ENCODE measurements at places on chromosomes 11 and 22. TPM values are rescaled to one million over a fixed set of nuclear protein-coding genes. Genes with fewer than 3 reads are reported as not detected.
A peak's percentile ranks its signal among the peaks of the same experiment; 100 is the strongest.

The RAB38 gene
- 2.5 TPM for polyA plus RNA-seq

- no peak for DNase-seq
- no peak overlapping the region for H3K27ac ChIP-seq
- H3K4me1 ChIP-seq: no peaks in the 10 kb centered on the region
- H3K27me3 ChIP-seq: no peaks in the 10 kb centered on the region
These were observed 75.5 kb downstream of the LUZP2 start for GRCh38 chr11:24572376-24572775.

The TYMP gene
- polyA plus RNA-seq: 24.8 TPM

The SLC25A18 gene
- not detected for polyA plus RNA-seq

GRCh38 chr11:9473408-9473807 is 12.6 kb downstream of the ZNF143 start:
- H3K27me3 ChIP-seq: no peaks in the 10 kb centered on the region
- H3K4me3 ChIP-seq: no peak overlapping the region
- no peaks in the 10 kb centered on the region for H3K4me1 ChIP-seq
- DNase-seq: no peak

The SOX10 gene
- not detected for polyA plus RNA-seq

- H3K4me3 ChIP-seq: no peak overlapping the region
- H3K27ac ChIP-seq: no peak overlapping the region
- peaks cover 3% of the 10 kb centered on the region for H3K27me3 ChIP-seq
- no peak for DNase-seq
- H3K4me1 ChIP-seq: peaks cover 13% of the 10 kb centered on the region
These were observed 40.0 kb upstream of the PRDM11 start for GRCh38 chr11:45106440-45106839.

The CRYBB2 gene
- polyA plus RNA-seq: not detected

DNA sequence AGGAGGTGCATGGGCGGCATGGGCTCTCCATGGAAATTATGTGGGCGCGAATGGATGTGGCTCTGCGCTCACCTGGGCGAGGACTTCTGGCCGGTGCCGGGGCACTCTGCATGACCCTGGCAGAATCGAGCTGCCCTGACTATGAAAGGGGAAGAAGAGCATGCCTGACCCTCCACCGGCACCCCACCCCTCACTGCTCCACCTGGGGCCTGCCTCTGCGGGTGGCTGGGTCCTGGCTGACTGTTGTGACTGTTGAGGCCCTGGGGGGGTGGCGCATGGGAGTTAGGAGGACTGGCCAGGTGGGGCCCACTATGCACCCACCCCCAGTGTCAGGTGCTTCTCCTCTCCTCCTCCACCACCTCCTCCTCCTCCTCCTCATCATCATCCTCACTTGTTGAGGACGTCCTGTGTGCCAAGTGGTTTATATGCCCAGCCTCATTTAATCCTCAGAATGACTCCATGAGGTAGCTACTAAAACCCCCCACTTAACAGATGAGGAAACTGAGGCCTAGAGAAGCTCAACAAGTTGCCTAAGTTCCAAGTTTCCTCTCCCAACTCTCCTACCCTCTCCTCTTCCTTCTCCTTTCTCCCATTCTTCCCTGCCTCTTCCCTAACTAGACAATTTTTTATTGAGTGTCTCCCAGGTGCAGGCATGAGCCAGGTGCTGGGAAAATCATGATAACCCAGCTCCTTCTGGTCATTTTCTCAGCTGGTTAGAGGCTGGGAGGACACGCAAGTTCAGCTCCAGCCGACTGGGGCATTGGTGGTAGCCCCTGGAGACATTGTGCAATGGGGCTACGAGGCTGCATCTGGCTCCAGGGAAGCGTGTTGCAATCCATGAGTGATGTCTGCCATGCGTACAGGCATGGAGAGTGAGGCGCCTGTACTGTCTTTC is 2.3 kb downstream of the MYEOV start:
- H3K27ac ChIP-seq: peak overlapping the region; percentile 96
- no peaks in the 10 kb centered on the region for H3K36me3 ChIP-seq
- peak overlapping the region; percentile 20 for H3K4me3 ChIP-seq
- peak; percentile 92 for DNase-seq

The OR9G4 gene
- not detected for polyA plus RNA-seq
